ENCODE measurements at places on chromosomes 4 and X. TPM values are rescaled to one million over a fixed set of nuclear protein-coding genes. Genes with fewer than 3 reads are reported as not detected.

Gene MORF4L2
- total RNA-seq, result 215 TPM

GRCh38 chr4:118732591-118733330 lies 47.6 kb downstream of the METTL14 start:
- no peak for DNase-seq

Gene HSFX2
- not detected for total RNA-seq

DNA sequence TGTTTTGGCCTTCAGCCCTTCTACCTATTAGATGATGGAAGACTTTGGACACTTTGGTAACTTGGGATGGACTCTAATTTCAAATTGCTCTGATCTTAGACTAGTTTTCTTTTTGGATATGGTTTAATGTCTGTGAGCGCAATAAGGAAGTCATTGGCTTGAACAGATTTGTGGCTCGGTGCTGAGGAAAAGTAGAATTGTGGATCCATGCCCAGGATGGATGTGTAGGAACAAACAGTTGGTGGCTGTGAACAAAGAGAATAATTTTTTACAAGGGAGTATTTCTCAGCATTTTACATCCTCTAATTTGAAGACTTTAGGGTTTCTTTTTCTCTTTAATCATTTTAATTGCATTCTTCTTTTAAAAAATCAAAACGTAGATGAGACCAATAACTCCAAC lies 327.1 kb downstream of the GLUD2 start:
- DNase-seq, result no peak

Gene GPR50
- not detected for total RNA-seq

DNA sequence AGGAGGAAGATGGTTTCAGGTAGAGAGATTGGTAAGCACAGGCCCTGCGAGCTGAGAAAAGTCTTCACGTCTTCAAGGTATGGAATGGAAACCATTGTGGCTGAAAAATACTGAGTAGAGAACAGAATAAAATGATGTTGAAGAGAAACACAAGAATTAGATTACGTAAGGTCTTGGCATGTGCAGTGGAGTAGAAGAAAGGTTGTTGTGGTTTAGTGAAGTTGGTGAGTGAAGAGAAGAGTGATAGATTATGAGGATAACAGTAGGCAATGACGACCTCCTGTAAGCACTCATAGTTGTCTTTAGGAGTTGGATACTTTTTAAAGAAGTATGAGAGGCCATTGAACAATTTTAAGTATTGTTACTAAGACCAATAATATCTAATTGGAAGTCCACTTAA lies 642.6 kb downstream of the PCDH7 start:
- no peak for DNase-seq

Measured in sigmoid colon (tissue), 7 donors.